ENCODE measurements at places on chromosomes 12 and 14.

DNA sequence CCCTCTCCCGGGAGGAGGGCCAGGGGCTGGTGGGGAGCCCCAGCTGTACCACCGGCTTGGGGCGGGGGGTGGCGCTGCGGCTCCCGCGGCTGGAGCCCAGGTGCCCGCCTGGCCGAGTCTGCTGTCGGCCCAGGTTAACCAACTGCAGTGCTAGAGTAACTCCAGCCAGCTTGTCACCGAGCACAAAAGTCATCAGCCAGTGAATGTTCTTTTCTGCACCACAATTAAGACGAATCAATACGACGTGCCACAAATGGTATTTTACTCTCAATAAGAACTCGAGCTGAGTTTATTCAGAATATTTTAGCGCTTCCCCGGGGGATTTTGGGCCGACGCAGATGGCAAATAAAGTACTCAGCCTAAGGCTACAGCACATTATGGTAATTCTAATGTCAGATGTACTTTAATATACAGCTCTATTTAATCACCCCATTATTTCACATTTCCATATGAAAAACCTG, 83.2 kb downstream of the BCL11B start:
- no peak for DNase-seq

DNA sequence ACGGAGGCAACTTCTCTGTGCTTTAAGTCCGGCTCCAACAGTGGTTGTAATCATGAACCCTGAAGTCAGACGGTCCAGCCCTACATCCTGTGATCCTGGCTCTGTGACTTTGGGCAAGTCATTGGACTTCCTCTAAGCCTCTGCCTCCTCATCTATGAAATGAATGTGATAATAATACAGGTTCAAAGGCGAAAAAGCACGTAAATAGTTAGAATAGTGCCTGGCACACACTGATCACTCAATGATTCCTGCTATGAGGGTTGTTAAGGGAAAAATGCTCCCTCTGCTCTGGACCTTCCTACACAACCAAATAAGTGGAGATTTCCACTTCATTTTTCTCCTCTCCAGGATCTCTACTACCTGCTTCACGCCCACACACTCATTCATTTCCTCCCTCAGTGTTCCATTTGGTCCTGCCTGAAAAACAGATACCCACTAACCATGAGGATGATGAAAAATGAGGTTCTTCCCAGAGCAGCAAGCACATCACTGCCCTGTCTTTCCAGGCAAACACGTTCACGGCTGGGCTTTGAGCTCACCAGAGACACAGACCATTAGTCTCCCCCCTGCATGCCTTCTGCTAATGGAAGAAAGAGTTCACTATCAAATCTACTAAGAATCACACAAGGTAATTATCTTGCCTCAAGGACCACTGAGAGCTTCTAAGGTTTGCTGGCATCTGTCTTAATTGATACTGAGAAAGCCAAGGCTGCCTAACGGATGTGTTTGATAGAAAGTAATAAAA, 13.2 kb downstream of the NUAK1 start:
- no peak for DNase-seq

- DNase-seq: no peak
Observed at GRCh38 chr12:4275870-4276301, 2.3 kb downstream of the CCND2 start.

DNA sequence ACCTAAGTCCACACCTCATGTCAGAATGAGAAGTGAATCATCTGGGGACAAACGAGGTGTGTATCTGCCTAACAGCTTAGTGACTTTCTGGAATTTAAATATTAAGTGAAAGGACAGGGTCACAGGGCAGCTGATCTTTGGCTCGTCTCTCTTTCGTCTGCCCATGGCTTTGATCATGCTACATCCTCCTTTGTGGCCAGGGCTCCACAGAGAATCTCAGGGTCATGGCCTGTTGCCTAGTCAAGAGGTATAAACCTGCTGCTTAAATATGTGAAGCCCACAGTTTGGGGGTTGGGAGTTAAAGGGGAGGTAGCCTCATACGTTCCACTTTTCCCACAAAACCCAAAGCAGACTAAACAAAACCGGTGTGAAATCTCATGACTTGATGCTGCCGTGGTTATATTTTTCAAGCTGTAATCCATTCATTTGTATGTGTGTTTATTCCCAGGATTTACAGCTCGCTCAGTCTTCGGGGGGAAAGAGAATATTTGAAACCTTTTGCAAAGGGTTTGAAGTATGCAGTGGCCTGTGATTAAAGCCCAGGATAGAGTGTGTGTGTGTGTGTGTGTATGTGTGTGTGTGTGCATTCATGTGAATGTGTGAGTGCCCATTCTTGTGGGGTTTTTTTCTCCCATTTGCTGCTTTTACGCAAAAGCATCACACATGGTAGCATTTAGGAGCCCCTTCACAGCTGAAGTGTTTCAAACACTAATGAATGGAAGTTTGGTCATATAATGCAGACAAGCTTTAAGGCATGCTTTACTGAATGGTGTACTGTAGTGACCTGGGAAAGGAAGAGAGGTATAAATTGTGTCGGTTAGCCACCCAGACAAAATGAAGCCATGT, 137.1 kb downstream of the HMGA2 start:
- no peak for DNase-seq

- DNase-seq: no peak
Observed at GRCh38 chr12:115598871-115599811, 678.4 kb downstream of the MED13L start.

DNA sequence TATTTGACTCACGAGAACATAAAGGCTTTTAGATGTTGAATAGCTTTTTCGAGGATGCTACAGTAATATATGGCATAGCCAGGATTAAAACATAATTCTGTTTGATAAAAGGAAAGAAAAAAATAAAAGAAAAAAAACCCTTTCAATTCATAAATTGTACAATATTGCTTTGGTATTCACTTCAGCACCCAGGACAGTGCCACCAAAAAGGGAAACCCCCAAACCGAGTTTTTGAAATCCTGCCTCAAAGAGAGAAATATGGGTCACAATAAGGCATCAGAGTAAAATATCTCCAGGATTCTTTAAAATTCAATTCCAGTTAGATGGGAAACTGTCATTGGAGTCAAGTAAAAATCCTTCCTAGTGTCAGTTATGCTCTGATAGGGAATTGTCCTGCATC, 551.2 kb upstream of the SEL1L start:
- no peak for DNase-seq

- DNase-seq: no peak
Observed at GRCh38 chr12:27276275-27276674, 32.2 kb downstream of the STK38L start.

- DNase-seq: no peak
Observed at GRCh38 chr12:11457996-11458645, 62.8 kb upstream of the PRB2 start.

GRCh38 chr12:70403826-70404225, 37.7 kb downstream of the KCNMB4 start:
- no peak for DNase-seq

DNA sequence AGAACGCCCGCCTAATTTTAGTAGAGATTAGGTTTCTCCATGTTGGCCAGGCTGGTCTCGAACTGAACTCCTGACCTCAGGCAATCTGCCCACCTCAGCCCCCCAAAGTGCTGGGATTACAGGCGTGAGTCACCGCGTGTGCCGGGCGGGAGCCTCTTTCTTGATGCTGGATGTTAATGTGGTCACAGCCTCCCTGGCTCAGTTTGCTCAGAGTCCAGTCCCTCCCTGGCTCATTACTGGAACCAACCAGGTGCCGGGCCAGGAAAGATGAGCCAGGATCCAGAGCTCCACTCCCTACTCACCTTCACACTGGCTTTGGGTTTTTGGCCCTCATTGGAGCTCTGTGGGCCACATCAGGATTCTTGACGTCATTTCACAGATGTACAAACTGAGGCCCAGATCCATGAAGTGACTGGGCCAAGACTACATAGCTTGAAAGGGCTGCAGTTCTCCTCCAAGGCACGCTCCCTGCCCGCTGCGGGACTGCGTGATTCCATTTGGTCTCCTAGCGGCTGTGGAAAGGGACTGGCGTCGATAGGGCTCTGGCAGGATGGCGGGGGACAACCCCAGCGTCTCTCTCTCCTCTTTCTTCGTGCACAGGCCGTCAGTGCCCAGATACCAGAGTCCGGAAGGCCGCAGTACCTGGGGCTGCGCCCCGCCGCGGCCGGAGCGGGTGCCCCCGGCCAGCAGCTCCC, 5.1 kb upstream of the SHMT2 start:
- DNase-seq: no peak

DNA sequence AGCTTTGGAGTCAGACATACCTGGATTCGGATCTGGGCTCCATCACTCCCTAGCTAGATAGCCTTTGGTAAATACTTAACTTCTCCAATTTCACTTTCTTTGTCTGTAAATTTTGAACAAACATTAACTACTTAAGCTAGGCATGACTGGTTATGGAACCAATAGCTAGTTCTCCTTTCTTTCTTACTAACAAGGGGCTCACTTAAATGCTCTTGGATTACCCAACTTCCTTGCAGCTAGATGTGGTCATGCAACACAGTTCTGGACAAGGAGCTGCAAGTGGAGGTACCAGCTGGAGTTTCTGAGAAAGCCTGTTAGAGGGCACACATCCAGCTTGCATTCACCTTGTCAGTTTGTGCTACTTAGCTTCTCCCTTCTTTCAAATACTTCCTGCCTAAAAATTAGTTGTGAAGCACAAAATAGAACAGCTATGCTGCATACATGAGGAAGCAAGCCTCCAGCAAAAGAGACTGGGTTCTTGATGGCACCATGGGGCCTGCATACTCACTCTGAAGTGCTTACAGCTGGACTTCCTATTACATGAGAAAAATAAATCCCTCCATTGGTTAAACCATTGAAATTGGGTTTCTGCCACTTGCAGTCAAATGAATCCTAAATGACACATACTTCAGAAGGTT, 210.1 kb upstream of the EEA1 start:
- no peak for DNase-seq

DNA sequence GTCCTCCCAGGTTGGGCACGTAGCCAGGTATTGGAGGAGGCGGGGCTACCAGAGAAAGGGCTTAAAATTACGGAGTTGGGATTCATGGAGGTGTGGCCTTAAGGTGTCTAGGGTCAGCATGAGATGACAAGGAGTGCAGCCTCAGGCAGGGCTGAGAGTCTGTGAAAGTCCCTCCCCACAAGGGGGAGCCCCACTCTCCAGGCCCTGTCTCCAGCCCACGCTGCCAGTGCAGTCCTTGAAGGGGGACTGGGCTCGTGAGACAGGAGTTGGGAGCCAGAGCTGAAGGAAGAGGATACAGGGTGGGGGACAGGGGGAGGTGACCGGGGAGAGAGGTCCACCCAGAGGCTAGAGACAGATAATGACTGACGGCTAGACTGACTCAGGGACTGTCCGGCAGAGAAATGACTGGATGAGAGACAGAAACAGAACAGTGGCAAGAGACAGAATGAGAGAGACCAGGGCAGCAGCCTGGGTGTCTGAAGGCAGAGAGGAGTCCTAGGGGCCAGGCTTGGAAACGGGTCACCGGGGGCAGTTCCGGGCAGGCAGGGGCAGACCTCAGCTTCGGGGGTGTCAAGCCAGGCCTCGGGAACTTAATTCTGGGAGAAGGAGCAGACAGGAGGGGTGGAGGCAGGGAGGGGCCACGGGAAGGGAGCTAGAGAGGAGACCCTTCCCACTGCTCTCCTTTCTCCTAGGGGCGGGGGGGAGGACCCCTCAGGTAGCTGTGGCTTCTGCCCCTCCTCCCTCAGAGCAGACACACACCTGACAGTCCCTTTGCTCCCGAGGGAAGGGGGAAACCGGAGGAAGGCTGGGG, 970 bp downstream of the CDH24 start:
- peak; percentile 49 for DNase-seq

- DNase-seq: no peak
Observed at GRCh38 chr12:52413782-52414345, 7.7 kb upstream of the KRT82 start.

Measured in stimulated activated CD4-positive, alpha-beta T cell treated with anti-CD3 and anti-CD28 coated beads, Interleukin-2, amount 100 ng/mL, for 48 hours (primary cell).